Cortex of kidney (tissue), 1 donor: ENCODE measurements at places on chromosomes 3 and 15.

DNA sequence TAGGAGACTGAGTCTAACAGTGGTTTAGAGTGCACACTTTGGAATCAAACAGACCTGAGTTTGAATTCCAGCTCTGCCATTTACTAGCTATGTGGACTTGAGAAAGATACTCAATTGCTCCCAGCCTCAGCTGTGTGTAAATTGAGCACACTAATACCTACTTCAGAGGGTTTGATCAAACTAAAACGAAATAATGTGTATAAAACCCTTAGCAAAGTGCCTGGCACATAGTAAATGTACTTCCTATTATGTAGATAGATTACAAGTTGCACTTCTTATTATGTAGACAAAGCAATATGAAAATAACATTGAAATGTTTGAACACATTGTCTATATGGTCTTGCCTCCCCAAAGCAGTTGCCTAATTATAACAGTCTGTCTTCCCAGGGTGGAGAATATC, 180.6 kb downstream of the ANXA2 start:
- DNase-seq, result no peak

GRCh38 chr3:2568929-2569328, 470.3 kb downstream of the CNTN4 start:
- no peak for DNase-seq

- DNase-seq, result no peak
Measured at GRCh38 chr3:13095408-13095937, 22.2 kb upstream of the IQSEC1 start.

- DNase-seq, result no peak
Measured at GRCh38 chr15:62953021-62953420, 89.5 kb upstream of the TPM1 start.

DNA sequence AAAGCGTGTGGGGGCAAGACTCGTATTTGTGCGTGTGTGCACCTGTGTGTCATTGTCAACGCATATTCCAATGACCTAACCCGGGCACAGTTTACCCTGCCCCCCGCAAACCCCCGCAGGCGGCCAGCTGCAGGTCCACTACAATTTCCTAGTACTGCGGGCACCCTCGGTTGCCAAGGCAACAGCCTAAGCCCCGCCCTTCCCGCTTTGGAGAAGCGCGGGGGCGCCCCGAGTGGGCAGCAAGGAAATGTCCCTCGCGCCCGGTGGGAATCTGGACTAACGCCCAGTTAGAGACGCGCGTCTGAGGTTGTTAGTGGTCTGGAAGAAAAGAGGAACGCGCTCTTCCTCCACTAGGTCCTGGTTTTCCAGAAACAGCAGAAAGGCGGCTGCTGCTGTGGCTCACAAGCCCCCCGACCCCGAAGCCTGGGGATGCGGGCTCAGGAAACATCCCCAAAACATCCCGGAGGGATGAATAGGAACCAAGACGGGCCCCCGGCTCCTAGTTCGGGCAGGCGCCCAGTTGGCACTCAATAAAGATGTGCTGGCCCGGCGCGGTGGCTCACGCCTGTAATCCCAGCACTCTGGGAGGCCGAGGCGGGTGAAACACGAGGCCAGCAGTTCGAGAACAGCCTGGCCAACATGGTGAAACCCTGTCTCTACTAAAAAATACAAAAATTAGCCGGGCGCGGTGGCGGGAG, 1.1 kb downstream of the ABHD14A start:
- no peak for DNase-seq

GRCh38 chr3:4587838-4588105, 94.6 kb downstream of the ITPR1 start:
- DNase-seq, result no peak

DNA sequence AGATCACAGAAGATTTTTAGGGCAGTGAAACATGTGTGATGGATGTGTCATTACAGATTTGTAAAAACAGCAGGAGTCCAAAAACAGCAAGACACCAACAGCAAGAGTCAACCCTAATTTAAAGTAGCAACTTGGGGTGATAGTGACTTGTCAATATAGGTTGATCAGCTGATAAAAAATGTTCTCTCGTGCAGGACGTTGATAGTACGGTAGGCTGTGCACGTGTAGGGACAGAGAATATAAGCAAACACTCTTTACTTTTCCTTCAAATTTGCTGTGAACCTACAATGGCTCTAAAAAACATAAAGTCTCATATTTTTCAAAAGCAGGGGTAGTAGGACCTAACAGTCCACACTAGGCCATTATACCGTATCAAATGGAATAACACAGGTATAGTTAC, 120.8 kb downstream of the STAG1 start:
- no peak for DNase-seq

- DNase-seq, result no peak
Measured at GRCh38 chr3:170467571-170468147, 49.0 kb downstream of the CLDN11 start.

GRCh38 chr3:43217633-43218032, 68.7 kb upstream of the SNRK start:
- no peak for DNase-seq

GRCh38 chr3:63624941-63625560, 27.4 kb upstream of the SNTN start:
- no peak for DNase-seq

- DNase-seq, result no peak
Measured at GRCh38 chr3:119225121-119225520, 15.6 kb downstream of the B4GALT4 start.

GRCh38 chr15:71249986-71250385, 134.7 kb downstream of the THSD4 start:
- no peak for DNase-seq

DNA sequence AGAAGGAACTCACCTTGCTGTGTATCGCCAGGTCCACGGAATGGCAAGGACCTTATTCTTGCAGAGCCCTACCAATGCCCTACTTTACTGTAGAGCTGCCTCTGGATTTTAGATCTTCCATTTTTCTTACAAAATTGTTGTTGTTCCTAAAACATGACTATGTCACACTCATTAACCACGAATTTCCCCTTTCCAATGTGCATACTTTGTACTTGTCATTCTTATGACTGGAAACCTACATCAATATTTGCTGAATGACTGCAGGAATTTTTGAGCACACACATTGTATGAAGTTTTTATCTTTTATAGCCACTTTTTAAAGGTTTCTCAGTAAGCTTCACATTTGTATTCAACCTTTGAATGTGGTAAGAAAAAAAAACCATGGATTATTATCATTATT, 35.9 kb upstream of the CMSS1 start:
- no peak for DNase-seq

DNA sequence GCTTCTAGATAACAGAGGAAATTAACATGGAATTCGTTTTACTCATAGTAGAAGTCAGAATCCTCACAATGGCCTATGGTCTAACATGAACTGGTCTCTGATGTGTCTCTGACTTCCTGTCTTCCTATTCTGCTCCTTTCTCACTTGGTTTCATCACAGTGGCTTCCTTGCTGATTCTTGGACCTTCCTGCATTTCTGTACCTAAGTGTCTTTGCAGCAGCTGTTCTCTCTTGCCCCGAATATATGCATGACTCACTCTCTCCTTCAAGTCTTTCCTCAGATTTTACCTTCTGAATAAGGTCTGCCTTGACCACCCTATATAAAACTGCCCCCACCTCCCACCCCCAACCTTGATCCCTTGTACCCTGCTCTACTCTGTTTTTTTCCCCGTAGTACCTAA, 14.1 kb downstream of the ARL13B start:
- DNase-seq, result no peak
